Ovary (tissue), 10 donors: ENCODE measurements at places on chromosomes 1 and 21. TPM values are rescaled to one million over a fixed set of nuclear protein-coding genes. Genes with fewer than 3 reads are reported as not detected.

DNA sequence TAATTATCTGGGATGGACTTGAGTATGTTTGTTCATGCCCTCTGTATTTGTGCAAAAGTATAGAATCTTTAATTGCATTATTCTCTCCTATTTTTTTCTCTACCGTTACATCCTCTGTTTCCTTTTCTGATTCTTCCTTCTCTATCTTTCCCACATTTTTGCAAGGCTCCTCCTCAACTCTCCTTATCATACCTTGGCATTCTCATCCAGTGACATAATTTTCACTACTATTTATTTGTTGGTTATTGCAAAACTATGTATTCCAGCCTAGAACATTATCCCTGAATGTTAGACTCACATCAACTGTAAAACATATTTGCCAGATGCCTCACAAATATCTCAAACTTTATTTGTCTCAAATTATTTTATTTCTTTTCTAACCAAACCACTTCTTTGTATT, 381.9 kb downstream of the COL11A1 start:
- H3K36me3 ChIP-seq, result no peaks in the 10 kb centered on the region
- H3K4me3 ChIP-seq, result no peak overlapping the region
- H3K27ac ChIP-seq, result no peak overlapping the region

DNA sequence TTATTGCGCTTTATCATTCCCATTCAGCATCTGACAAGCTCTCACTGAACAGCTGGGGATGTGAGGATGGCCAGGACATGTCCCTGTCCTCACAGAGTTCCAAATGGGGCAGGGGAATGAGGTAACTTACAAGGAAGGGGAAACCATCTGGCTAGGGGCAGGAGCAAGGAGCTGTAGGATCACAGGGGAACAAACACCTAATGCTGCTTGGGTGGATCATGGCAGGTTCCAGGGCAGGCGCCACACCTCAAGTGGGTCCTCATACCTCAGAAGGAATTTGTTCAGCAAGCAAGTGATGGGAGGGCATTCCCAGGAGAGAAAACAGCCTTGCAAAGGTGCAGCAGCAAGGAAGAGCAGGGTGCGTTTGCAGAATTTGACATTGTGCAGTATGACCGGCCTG, 35.1 kb upstream of the GRIK3 start:
- no peaks in the 10 kb centered on the region for H3K36me3 ChIP-seq
- H3K4me1 ChIP-seq, result no peaks in the 10 kb centered on the region
- no peak overlapping the region for H3K27ac ChIP-seq
- no peak overlapping the region for H3K4me3 ChIP-seq

DNA sequence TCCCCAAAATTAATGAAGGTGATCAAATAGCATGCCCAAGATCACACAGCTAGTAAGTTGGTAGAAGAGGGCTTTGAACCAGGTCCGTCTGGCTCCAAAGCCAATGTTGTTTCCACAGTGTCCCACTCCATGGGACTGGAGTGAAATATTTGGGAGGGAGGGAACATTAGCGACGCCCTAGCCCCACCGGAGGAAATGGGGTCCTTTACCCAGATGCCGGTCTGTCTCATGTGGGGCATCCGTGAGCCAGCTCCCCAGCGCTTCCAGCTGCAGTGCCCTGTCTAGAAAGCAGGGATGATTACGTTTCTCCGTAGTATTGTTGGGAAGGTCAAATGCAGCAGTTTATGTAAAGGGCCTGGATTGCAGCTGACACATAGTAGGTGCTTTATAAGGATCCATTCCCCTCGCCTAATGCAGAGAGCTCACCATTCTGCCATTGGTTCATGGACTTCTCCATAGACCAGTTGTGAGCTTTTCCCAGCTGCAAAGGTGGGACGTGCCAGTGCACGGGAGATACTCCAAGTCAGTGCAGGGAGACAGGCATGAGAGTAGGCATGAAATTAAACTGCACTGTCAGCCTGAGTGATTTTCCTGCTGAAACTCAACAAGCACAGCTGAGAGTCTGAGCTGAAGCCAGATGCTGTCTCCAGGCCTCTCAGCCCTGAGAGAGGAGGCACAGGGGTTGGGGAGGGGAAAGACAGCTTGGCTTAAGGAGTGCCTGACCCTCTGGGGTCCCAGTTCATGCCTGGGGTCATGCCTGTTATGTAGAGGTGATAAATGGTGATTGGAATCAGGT, 24.7 kb downstream of the QSOX1 start:
- no peak overlapping the region for H3K27ac ChIP-seq
- no peak overlapping the region for H3K4me3 ChIP-seq
- no peak for DNase-seq
- no peaks in the 10 kb centered on the region for H3K36me3 ChIP-seq
- no peaks in the 10 kb centered on the region for H3K27me3 ChIP-seq

NUDT17 gene
- total RNA-seq, result 5.1 TPM

DNA sequence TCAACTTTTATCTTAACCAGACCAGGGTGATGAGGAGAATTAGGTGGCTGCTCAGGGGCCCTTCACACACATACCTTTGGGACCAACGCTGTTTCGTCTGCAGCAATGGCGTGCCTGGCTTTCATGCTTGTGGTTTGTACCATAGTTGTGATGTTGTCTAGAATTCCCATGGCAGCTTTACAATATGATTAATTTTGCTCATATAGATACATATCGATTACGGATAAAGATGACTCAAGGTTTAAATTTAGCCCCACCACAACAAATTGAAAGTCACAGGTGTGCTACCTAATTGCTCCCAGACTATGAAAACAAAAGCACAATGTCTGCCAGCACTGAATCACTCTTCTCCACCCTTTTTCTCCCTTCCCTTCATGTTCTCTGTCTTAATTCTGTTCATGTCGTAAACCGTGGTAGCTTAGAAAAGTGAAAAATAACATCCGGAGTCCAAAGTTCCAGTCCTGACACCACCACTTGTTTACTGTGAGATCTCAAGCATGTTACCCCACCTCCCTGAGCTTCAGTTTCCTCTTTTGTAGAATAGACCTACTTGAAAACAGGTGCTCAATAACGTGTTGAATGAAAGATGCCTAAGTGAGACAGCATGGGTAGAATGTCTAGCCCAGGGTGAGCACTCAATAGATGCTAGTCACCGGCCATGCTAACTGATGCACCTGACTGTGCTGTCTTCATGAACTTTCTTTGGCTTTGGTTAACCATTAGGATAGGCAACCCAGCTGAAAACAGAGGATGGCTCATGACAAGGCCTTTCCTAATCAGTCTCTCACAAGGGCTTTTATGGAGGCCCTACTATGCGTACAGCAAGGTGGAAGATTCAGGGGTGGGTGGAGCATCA, 22.1 kb upstream of the JUN start:
- DNase-seq, result no peak
- no peak overlapping the region for H3K4me3 ChIP-seq
- no peaks in the 10 kb centered on the region for H3K36me3 ChIP-seq
- no peaks in the 10 kb centered on the region for H3K27me3 ChIP-seq
- H3K4me1 ChIP-seq, result peaks cover 3% of the 10 kb centered on the region
